ENCODE measurements at places on chromosomes 11 and 22.

DNA sequence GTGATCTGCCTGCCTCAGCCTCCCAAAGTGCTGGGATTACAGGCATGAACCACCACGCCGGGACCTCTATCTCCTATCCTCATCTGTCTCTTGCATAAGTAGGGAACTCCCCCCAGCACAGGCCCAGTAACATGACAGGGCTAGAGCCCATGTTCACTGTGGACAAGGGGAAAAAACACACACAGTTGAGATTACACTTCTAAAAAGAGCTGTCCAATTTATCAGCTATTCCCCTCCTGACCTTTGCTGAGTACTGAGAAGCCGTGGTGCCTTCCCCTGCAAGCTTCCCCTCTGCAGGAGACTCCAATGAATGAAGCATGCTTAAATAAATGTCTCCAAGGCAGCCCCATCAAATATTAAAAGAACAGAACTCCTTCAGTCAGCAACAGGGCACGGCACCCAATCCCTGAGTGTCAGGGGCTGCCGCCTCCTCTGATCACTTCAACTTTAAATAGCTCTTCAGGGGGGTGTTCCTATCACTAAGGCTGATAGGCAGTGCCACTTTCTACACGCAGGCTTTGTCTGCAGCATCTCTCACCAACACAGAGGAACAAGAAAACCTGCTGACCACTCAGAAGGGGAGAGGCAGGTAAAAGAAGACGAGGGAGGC is 385.5 kb downstream of the OPCML start:
- no peak for DNase-seq

DNA sequence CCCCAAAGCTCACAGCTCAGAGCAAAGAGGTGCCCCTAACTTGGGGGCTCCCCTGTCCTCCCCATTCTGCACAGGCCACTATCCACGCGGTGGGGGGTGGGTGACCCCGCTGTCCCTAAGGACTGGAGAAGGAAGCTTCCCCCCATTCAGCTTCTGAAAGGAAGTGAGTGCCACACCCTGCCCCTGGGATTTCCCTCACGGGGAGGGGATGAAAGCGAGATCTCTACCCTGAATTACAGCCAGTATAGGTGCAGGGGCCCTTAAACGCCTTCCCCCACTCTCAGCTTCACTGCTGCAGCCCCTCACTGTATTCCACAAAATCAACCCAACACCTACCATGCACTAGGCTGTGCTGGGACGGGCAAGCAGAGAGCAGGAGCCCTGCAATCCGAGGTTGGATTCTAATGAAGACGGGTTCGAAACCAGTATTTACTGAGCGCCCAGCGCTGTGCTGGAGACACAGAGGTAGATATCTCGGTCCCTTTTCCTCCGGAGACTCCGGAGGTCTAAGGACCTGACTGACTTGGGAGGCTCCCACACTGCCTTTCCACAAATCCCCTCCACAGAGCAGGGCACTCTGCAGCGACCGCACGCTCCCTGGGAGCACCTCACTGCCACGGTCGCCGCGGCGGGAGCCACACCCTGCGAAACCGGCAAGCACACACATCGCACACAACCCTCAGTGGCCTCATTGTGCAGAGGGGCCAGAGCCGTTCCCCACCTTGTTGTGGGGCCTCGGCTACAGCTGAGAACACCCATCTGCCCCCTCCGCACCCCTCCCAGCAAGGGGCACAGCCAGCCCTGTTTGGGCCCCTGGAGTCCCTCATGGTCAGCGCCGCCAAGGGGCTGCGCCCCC is 1.8 kb downstream of the AHNAK start:
- no peak for DNase-seq

GRCh38 chr22:18997306-18997924 is 61.3 kb upstream of the PRODH start:
- no peak for DNase-seq

GRCh38 chr11:2534134-2534956 is 89.5 kb downstream of the KCNQ1 start:
- no peak for DNase-seq

GRCh38 chr11:9077164-9077563 is 14.2 kb downstream of the SCUBE2 start:
- no peak for DNase-seq

DNA sequence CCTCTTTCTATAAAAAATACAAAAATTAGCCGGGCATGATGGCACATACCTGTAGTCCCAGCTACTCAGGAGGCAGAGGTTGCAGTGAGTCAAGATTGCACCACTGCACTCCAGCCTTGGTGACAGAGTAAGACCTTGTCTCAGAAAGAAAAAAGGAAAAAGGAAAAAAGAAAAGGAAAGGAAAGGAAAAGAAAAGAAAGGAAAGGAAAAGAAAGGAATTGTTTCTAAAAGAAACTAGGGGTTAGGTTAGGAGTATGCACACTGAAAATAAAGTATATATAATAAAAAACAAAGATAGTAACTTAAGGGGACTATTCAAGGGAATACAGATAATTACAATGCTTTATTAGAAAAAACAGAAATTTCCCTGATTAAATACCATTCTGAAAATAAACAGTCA is 50.9 kb downstream of the TTC28 start:
- no peak for DNase-seq

DNA sequence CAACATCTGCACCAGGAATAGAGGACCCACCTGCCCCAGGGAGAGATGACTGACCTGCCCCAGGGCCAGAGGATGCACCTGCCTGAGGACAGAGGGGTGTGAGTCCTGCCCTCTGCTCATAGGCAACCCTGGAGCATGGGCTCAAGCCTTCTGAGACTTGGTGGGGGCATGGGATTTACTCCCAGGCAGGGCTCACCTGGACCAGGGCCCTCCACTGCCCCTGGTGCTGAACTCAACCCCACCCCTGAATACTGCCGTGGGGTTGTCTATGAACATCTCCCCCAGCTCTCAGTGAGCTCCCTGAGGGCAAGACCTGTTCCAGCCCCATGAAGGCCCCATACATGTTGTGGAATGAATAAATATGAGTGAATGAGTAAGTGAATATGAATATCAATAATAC is 33.8 kb upstream of the MUC5AC start:
- no peak for DNase-seq

DNA sequence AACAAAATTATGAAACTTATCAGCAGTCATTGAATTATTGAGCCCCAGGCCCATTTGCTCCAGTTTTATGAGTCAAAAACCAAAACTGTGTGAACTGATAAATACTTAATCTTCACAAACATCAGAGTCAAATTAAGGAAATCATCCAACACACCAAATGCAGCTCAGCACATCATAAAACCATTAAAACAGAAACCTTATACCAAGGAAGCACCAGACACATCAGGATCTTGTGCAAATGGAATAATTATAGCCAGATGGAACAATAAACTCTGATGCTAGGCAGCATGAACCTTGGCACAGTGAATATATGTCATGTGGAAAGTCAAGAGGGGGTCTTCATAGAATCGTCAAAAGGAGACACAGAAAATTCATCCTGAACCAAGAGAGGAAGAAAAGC is 410.7 kb upstream of the API5 start:
- no peak for DNase-seq

- no peak for DNase-seq
These were observed 126.3 kb downstream of the RRAS2 start for GRCh38 chr11:14232652-14233051.

DNA sequence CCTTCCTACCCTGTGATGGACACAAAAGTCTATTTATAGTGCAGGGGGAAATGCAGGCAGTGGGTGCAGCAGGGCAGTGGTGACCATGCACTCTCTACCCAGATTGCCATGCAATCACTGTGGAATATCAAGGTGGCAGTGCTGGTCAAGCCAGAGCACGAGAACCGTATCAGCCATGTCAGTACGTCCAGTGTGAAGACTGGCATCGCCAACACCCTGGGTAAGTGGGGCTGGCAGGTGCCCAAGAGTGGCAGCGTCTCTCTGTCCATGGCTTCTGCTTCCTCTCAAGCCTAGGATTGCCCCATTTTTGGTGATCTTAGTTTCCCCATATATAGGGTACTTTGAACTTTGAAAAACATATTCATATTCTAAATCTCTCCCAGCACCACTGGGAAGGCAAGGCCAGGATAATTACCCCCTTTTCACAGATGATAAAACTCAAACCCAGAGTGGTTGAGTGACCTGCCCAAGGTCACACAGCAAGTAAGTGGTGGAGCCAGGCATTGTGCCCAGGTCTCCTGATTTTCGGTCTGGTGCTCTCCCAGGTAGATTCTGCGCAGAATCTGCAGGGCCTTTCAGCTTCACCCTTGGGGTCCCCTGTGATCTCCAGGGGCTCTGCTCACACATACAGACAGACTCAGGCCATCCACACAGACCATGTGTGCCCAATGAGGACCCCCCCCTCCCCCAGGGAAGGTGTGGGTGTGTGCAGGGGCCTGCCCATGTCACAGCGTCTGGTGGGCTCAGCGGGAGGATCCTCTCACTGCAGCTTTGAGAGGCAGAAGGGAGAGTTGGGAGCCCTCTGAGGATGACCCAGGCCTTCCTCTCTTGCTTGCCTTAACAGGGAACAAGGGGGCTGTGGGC is 7.1 kb downstream of the INPPL1 start:
- no peak for DNase-seq

- no peak for DNase-seq
These were observed 72.1 kb upstream of the SLC25A18 start for GRCh38 chr22:17491090-17491640.

- DNase-seq: no peak
These were observed 6.0 kb downstream of the P2RX6 start for GRCh38 chr22:21020802-21021429.

GRCh38 chr11:28448186-28448585 is 340.0 kb downstream of the METTL15 start:
- no peak for DNase-seq

GRCh38 chr11:130112071-130112830 is 42.6 kb downstream of the APLP2 start:
- no peak for DNase-seq

DNA sequence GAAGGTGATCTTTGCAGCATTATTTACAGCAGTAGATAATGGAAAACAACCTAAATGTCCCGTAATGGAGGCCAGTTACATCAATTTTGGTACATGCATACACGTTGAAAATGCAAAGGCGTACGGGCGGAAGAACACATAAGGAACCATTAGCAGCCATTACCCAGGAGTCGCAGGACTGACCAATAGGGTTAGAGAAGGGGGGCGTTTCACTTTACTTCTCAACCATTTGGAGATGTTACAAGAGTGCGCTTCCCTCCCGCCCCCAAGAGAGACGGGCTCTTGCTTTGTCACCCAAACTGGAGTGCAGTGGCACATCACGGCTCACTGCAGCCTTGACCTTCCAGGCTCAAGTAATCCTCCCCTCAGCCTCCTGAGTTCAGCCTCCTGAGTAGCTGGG is 52.8 kb upstream of the SLC35C1 start:
- no peak for DNase-seq

- DNase-seq: no peak
These were observed 311.0 kb downstream of the BUD13 start for GRCh38 chr11:116461789-116462188.

GRCh38 chr11:10023212-10023611 is 270.8 kb downstream of the SBF2 start:
- no peak for DNase-seq

Data from anterior cingulate cortex (tissue), 58 donors.